ENCODE measurements at places on chromosomes 6 and 20. TPM values are rescaled to one million over a fixed set of nuclear protein-coding genes. Genes with fewer than 3 reads are reported as not detected.

SOX4 gene
- total RNA-seq, result 6.2 TPM

VWA7 gene
- not detected for total RNA-seq

BTN1A1 gene
- total RNA-seq, result not detected

NR2E1 gene
- total RNA-seq, result not detected

HMGN4 gene
- 72.8 TPM for total RNA-seq

CYP39A1 gene
- total RNA-seq, result 0.13 TPM

KCNS1 gene
- total RNA-seq, result not detected

MARCKS gene
- 98.7 TPM for total RNA-seq

MYBL2 gene
- total RNA-seq, result 22.2 TPM

LPIN3 gene
- total RNA-seq, result 15.3 TPM

TRIM31 gene
- total RNA-seq, result not detected

WFDC5 gene
- total RNA-seq, result not detected

COL20A1 gene
- total RNA-seq, result not detected

PRSS16 gene
- not detected for total RNA-seq

CST2 gene
- total RNA-seq, result not detected

NKX2-2 gene
- not detected for total RNA-seq

RSPO3 gene
- not detected for total RNA-seq

ZCCHC3 gene
- total RNA-seq, result 14.0 TPM

POPDC3 gene
- 64.8 TPM for total RNA-seq

PREP gene
- total RNA-seq, result 22.6 TPM

SLC17A5 gene
- total RNA-seq, result 15.7 TPM

F13A1 gene
- 7.6 TPM for total RNA-seq

ATP6V1G2 gene
- total RNA-seq, result 3.3 TPM

ELMO2 gene
- total RNA-seq, result 33.8 TPM

NFYA gene
- 15.8 TPM for total RNA-seq

FBXO5 gene
- 53.7 TPM for total RNA-seq

RFX6 gene
- total RNA-seq, result not detected

Measured in LHCN-M2 (cell line).